ENCODE measurements at places on chromosomes 16 and 17. TPM values are rescaled to one million over a fixed set of nuclear protein-coding genes. Genes with fewer than 3 reads are reported as not detected.

Gene RDM1
- 0.32 TPM for polyA plus RNA-seq

Gene HASPIN
- polyA plus RNA-seq, result not detected

Gene FSCN2
- not detected for polyA plus RNA-seq

Gene CAPNS2
- not detected for polyA plus RNA-seq

Gene KRTAP2-1
- not detected for polyA plus RNA-seq

Gene MMP2
- polyA plus RNA-seq, result not detected

Gene CRHR1
- polyA plus RNA-seq, result not detected

Gene MSLN
- not detected for polyA plus RNA-seq

Gene ATP2A3
- 71.3 TPM for polyA plus RNA-seq

Gene USP43
- not detected for polyA plus RNA-seq

Gene NPIPB13
- polyA plus RNA-seq, result 0.59 TPM

Gene RRAD
- polyA plus RNA-seq, result not detected

Gene CHRNE
- polyA plus RNA-seq, result 0.20 TPM

Gene MPDU1
- polyA plus RNA-seq, result 48.9 TPM

- no peak for DNase-seq
Measured at GRCh38 chr16:64211331-64211730, 910.5 kb downstream of the CDH11 start.

DNA sequence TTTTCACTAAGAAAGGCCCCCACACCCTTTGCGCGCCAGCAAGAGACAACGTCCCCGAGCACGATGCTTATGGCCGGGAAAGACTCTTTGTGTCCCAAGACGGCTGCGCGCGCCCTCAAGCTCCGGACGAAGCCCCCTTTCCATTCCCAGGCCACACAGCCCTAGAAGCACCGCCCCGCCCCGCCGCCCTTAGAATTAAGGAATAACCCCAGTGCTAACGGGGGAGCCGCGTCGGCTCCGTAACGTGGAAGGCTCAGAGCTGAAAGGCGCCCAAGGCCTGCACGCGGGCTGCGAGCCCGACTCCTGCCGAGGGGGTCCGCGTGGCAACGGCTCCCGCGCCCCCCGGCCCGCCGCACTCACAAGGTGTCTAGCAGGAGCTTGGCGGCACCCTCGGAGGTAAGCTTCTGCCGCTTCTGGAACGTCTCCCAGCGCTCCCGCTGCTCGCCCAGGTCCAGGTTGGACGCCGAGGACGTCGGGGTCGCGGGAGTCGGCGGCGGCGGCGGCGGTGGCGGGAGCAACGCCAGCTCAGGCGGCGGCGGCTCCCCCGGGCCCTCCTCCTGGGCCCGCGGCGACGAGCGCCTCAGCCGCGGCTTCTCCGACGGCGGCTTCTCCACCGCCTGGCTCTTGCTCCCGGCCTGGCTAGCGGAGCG, 477 bp downstream of the CENPV start:
- peak; percentile 59 for DNase-seq

GRCh38 chr16:878072-878784, 77.7 kb upstream of the GNG13 start:
- no peak for DNase-seq

- DNase-seq, result no peak
Measured at GRCh38 chr17:2388020-2388682, 12.7 kb downstream of the MNT start.

GRCh38 chr17:37092071-37092470, 143.3 kb downstream of the AATF start:
- no peak for DNase-seq

DNA sequence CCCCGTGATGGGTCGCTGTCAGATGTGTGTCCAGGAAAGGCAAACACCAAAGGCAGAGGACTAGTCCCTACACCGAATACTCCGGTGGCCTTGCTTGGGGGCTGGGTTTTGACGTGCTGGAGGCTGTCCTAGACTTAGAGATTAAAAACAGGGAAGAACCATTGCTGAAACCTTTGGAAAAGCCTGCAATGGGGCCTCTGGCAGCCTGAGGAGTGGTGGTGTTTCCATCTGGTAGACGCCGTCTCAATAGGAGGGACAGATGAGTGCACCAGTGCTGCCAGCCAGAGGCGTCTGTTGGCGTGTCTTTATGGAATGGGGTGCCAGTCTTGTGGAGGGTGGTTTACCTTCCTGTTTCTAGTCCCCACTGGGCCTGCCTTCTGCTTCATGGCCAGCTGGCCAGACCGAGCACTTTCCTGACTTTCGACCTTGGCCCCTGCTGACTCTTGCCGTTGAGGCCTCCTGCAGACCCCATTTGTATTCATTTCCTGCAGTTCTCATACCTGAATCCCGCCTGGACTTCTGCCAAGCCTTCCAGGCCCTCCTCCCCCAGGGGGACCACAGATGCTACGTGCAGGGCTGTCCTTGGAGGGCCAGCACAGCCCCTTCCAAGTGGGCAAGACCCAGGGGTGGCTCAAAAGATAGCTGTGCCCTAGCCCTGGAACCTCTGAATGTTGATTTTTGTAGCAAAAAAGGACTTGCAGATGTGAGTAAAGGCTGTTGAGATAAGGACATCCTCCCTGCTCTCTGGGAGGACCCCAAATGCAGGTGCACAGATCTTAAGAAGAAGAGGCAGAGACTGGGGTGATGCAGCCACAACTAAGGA, 1.9 kb upstream of the DNASE1 start:
- no peak for DNase-seq

DNA sequence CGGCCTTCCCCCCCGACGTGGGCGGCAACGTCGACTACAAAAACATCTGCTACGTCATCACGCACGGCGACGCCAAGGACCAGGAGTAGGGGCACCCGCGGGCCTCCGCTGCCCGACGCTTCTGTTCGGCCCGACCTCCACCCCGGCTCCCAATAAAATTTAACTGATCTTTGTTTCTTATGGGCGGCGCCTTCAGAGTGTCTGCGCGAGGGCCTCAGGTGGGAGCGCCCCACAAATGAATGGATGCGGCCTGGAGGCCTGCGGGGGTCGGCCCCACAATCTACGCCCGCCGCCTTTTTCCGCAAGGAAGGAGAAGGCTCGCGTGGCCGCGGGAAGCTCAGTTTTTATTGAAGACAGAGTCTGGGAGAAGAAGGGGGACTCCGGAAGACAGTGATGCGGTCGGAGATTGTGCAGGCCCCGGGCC, 3.2 kb downstream of the MYL11 start:
- DNase-seq, result peak; percentile 93

DNA sequence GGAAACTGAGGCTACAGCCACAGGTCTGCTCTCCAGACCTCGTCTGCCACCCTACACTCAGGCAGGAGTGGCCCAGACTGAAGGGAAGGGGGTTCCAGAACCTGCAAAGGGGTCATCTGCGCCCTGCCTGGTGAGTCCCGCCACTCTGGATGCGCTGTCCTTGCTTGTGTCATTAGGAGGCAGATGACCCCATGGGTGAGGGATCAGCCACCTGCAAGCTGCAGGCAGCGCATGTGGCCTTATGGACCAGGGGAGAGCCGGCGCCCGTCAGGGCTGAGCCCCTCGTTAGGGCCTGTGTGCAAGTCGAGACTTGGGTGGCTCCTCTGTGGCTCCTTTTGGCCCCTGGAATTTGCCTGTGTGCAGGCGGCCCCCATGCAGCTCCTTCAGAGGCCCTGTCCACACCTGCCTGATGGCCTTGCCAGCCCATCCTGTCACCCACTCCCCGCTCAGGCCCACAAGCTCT, 5.7 kb downstream of the ZFPM1 start:
- DNase-seq, result no peak

DNA sequence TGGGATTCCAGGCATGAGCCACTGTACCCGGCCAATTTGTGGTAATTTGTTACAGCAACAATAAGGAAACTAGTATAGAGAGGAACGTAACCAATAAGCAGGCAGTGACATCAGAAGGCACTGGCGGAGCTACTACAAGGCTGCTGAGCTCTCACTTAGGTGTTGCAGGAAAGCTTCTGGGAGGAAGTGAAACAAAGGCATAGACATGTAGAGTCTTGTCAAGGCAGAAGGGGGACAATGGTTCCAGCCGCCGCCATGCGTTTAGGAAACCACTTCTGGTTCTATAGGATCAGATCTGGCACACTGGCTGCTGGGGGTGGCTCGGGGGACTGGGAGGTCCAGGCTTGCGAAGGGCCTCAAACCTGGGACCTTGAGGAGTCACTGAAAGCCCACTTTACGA, 9.4 kb upstream of the CPSF4L start:
- DNase-seq, result no peak

DNA sequence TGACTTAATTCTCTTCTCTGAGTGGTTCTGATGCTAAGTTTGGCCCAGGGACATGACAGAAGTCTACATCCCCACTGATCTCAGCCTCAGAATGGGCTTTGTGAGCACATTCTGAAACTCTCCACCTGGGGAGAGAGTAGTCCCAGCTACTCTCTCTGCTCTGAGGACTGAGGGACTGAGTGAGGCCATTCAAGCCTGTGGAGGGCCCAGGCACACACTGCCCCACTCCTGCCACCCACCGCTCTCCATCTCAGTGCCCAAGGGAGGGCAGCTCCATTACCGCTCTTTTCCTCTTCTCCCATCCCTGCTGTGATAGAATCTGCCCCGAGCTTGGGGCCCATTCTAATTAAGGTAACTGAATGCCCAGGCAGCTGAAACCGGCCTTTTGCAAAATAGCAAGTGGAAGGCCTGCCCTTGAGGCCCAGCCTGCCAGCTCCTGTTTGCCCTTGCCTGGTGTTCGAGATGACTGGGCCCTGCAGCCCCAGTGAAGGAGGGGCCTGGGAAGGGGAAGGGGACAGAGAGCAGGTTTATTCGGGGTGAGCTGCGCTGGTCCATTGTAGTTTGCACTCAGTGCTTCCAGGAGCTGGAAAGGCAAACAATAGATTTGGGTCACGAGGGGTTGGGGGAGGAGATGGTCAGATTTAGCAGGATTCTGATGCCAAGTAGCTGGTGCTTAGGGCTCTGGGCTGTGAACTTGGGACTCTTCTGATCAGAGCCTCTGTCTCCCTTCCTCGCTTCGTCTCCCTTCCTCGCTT, 76.2 kb downstream of the RAB11FIP4 start:
- no peak for DNase-seq

- DNase-seq, result no peak
Measured at GRCh38 chr16:79970551-79971236, 370.2 kb upstream of the MAF start.

DNA sequence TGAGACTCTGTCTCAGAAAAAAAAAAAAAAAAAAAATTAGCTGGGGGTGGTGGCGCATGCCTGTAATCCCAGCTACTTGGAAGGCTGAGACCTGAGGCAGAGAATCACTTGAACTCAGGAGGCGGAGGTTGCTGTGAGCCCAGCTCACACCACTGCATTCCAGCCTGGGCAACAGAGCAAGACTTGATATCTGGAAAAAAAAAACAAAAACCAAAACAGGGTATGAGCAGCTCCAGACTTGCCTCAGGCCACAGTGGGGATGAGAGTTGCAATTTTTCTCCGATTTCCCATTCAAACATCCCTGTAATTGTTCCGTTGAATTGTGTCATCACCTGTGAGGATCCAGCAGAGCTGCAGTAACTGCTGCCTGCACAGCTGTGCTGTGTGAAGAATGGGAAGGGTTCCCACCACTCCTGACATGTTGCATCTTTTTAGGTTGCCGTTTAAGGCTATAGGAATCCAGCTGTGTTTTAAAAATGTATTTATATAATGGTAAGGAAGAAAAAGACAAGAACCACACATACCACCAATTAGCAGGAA, 150.0 kb downstream of the VPS53 start:
- DNase-seq, result no peak

GRCh38 chr16:57166951-57167350, 18.9 kb downstream of the PSME3IP1 start:
- no peak for DNase-seq

DNA sequence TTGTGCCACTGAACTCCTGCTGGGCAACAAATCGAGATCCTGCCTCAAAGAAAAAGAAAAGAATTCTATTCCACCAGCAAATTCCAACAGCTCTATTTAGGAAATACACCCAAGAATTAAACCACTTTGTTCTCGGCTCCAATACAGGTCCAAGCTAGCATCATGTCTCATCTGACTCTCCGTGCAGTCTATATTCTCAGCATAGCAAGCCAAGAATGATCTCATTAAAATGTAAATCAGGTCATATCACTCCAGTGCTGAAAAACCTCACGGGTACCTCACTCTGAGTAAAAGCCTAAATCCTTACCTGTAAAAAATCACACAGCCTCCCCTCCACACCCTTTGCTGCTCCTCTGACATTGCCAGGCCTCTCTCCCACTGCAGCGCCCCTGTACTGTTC, 23.9 kb downstream of the UBE2G1 start:
- no peak for DNase-seq

DNA sequence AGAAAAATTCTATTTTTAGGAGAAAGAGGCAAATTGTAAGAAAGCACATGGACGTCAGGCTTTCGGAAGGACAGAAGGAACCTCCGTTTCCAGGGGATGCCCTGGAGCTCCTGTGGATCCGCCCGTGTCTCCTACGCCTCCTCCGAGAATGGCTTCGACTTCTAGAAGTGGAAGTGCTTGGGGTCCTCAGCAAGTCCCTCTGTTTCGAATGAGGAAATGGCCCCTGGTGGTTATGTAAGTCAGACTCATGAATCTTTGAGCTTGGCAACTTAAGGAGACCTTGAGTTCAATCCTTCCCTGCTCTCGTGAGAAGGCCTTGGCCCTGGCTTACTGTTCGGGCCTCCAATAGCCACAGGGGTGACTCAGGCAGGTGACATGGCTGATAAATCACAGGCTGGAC, 38.9 kb downstream of the COX4I1 start:
- DNase-seq, result no peak

GRCh38 chr16:1357906-1358566, 6.3 kb downstream of the GNPTG start:
- DNase-seq, result no peak

GRCh38 chr16:57383276-57384247, 11.3 kb downstream of the CX3CL1 start:
- DNase-seq, result no peak

Measured in naive thymus-derived CD8-positive, alpha-beta T cell (primary cell).